ENCODE measurements at places on chromosomes 5 and 9. TPM values are rescaled to one million over a fixed set of nuclear protein-coding genes. Genes with fewer than 3 reads are reported as not detected.

DNA sequence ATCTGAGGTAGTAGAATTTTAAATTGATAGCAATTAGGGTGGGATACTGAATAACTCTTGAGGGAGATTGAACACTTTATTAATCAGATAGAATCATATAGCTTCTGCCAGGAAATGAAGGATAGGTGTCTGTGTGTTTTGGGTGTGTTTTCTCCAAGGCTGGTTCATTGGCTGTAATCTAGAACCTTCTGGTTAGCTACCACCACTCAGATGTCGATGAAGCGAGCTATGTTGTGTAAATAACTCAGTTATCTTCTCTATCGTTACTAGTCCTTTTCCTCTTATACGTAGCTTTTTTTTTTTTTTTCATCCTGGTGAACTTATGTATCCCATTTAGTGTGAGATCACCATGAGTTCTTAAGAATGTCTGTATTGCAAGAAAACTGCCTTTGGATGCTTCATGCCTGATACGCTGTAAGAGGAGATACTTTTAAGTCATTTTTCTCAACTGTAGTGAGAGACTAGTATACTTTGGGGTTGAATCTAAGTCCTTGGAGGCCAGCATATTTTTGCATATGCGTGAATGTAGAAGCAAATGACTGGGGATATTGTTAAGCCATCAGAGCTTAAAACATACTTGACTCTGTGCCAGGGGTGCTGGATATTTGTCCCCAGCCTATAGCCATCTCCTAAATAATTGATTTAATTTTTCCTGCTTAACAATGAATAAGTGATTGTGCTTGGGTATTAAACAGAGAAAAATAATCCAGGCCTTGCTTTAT lies 2.1 kb downstream of the TNFAIP8 start:
- H3K27ac ChIP-seq = no peak overlapping the region
- peaks cover 70% of the 10 kb centered on the region for H3K4me1 ChIP-seq
- H3K4me3 ChIP-seq = peak overlapping the region; percentile 57
- DNase-seq = no peak
- H3K36me3 ChIP-seq = no peaks in the 10 kb centered on the region

DNA sequence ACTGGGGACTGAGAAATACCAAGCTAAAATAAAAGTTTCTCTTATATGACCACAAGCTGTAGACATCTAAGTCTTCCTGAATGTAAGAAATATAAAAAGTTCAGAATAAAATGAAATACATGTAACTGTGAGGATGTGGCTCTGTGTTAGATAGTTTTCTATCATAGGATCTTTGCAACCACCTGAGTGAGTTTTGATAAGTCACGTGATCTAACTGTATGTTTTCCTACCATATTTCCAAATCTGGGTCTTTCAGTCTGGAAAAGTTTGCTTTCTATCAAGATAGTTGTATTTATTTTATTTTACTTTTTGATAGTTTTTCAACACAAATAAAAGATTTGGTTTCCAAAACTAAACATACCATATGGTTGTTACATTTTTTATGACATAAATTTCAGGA lies 1905.8 kb upstream of the ACO1 start:
- H3K4me1 ChIP-seq = no peaks in the 10 kb centered on the region
- H3K36me3 ChIP-seq = no peaks in the 10 kb centered on the region
- no peak overlapping the region for H3K4me3 ChIP-seq
- DNase-seq = no peak

- H3K36me3 ChIP-seq = no peaks in the 10 kb centered on the region
- DNase-seq = no peak
- no peaks in the 10 kb centered on the region for H3K4me1 ChIP-seq
- no peak overlapping the region for H3K4me3 ChIP-seq
- H3K27me3 ChIP-seq = no peaks in the 10 kb centered on the region
Observed at GRCh38 chr5:100299261-100299660, 235.9 kb upstream of the FAM174A start.

DNA sequence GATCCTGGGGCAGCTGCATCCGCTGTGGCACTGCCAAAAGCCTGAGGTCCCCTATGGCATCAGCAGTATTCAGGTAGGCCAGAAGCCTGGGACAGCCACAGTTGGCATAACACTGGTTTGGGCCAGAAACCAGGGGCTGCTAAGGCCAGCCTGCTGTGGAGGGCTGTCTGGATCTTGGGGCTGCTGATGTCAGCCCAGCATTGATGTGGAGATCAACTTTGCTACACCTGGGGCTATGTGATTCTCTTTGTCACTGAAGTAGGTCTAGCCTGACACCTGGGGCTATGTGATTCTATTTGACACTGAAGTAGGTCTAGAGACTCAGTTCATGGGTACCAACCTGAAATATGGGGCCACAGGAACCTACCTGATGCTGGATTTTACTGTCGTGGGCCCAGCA lies 411.5 kb downstream of the RASEF start:
- no peaks in the 10 kb centered on the region for H3K36me3 ChIP-seq
- no peak overlapping the region for H3K4me3 ChIP-seq
- no peak for DNase-seq
- no peak overlapping the region for H3K27ac ChIP-seq

DNA sequence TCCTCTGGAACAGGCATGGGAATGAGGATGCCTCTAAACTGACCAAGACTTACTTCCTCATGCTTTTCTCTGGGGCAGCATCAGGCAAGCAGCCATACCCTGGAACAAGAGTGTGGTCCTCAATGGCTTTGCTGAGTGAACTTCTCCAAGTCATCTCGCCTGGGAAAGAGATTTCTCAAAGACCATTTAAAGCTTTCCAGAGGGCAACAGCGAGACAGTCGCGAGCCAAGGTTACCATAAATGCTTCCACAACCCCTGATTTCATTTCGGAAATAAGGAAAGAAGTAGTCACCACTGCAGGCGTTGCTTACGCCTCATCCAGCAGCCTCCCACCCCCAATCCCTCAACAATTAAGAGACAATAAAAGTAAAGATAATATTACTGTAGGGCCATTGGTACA lies 1.1 kb upstream of the SNCAIP start:
- H3K36me3 ChIP-seq = no peaks in the 10 kb centered on the region
- H3K27ac ChIP-seq = peak overlapping the region; percentile 66
- no peak for DNase-seq
- H3K4me1 ChIP-seq = peaks cover 13% of the 10 kb centered on the region
- peak overlapping the region; percentile 76 for H3K4me3 ChIP-seq
- H3K27me3 ChIP-seq = no peaks in the 10 kb centered on the region

SPAAR gene
- total RNA-seq = not detected

RASGRF2 gene
- 4.1 TPM for total RNA-seq

CLIC3 gene
- 139 TPM for total RNA-seq

All from suprapubic skin (tissue), 4 donors.